AG04449 (cell line): ENCODE measurements at places on chromosomes 13 and 19.

GRCh38 chr19:36140304-36141038 lies 605 bp downstream of the CAPNS1 start:
- no peak for DNase-seq

GRCh38 chr19:9128171-9128570 lies 1.4 kb upstream of the OR7G3 start:
- no peak for DNase-seq

DNA sequence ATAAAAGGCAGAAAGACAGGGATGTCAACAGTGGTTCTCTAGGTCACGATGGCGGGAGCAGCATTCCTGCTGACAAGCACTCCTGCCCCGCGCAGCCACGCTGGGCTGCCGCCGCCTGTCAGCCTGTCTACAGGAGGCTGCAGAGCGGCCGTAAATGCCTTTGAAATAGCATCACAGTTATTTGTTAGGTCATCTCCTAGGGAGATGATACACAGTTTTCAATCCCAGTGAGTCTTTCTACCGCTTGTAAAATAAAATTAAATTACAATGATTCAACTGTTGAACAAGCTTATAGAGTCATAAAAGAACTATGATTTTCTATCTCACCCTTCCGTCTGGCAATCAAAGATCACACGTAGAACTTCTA lies 7.3 kb upstream of the SLC7A9 start:
- peak; percentile 53 for DNase-seq

GRCh38 chr13:66933994-66934393 lies 296.1 kb downstream of the PCDH9 start:
- no peak for DNase-seq

DNA sequence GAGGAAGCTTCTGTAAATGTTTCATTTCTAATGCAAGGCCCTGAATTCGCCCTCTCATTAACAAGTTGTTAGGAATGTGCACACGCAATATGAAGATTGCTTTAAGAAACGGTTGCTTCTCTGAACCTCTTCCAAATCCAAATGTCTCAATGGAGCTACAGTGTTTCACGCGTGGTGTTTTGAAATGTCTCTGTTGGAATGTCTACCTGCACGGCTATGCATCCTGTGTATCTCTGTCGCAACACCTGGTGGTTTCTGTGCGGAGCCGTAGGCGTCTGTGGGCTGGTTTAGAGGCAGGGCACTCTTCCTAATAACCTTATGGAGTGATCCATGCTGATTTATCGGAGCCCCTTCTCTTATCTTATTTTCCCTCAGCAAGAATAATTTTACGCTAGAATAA lies 1584.2 kb upstream of the SLC10A2 start:
- no peak for DNase-seq

GRCh38 chr19:14507704-14508542 lies 10.3 kb downstream of the DNAJB1 start:
- DNase-seq: no peak

GRCh38 chr19:30224689-30225606 lies 147.2 kb upstream of the ZNF536 start:
- no peak for DNase-seq

GRCh38 chr13:21032656-21033055 lies 28.7 kb downstream of the LATS2 start:
- no peak for DNase-seq

GRCh38 chr13:44840131-44840530 lies 149.1 kb downstream of the NUFIP1 start:
- DNase-seq: no peak

DNA sequence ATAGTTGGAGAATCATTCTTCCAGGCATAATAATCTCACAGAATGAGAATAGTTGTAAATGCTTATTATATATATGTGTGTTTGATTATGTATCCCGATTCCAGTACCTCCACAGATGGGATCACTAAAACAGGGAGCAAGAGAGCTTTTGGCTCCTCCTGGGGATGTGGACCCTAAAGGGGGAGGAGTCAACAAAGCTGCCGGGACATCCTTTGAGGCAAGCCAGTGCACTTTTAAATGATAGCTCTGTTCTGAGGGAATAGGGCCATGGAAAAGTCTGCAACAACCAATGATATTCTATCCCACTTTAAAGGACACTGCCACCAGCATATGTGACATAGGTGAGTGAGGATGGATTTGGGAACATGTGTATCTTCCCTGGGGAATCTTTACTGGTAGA lies 40.8 kb downstream of the SLITRK5 start:
- no peak for DNase-seq

GRCh38 chr13:36559375-36559774 lies 114.4 kb upstream of the SERTM1 start:
- DNase-seq: no peak

DNA sequence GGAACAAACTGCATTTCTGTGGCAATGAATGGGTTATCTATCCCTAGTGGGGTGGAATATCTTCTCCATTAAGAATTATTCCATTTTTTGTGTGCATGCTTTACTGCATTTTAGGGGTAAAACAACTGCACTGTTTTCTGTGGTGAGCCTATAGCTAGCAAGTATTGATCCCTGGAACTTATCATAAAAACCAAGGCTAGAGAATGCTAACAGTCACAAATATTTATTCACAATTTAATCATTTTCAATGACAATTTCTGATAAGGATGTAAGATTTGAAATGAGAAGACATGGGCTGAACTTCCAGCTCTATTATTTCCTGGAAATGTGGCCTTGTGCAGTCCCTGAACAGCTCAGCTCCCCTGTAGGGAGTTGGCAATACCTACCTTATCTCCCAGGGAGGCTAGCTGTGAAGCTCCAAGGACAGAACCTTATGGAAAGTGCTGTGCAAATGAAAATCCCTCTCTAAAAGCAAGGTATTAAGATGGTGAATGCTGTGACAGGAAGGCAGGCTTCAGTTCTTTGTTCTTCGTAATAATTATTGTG lies 51.5 kb upstream of the FAM216B start:
- DNase-seq: no peak

GRCh38 chr19:3508771-3509535 lies 2.8 kb downstream of the FZR1 start:
- no peak for DNase-seq

GRCh38 chr13:24894972-24895300 lies 131.0 kb downstream of the RNF17 start:
- DNase-seq: no peak

GRCh38 chr19:5480427-5480836 lies 25.2 kb downstream of the ZNRF4 start:
- DNase-seq: no peak

- no peak for DNase-seq
These were observed 521.2 kb upstream of the NBEA start for GRCh38 chr13:34420702-34421346.

DNA sequence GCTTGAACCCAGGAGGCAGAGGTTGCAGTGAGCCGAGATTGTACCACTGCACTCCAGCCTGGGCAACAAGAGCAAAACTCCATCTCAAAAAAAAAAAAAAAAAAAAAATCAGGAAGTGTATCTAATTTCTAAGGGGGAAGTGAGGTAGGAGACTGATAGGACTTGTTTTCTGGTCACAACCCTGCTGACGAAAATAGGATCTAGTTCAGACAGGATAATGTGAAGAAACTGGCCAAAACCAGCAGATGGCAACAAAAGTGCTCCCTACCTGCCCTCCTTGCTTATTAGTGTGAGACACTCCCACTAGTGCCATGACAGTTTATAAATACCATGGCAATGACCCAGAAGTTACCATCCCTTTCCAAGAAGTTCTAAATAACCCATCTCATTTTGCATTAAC lies 36.0 kb upstream of the KPNA3 start:
- DNase-seq: no peak

- peak; percentile 52 for DNase-seq
These were observed 75.8 kb upstream of the MAB21L1 start for GRCh38 chr13:35552172-35552844.

- no peak for DNase-seq
These were observed 815.9 kb upstream of the KLHL1 start for GRCh38 chr13:70923863-70924752.

DNA sequence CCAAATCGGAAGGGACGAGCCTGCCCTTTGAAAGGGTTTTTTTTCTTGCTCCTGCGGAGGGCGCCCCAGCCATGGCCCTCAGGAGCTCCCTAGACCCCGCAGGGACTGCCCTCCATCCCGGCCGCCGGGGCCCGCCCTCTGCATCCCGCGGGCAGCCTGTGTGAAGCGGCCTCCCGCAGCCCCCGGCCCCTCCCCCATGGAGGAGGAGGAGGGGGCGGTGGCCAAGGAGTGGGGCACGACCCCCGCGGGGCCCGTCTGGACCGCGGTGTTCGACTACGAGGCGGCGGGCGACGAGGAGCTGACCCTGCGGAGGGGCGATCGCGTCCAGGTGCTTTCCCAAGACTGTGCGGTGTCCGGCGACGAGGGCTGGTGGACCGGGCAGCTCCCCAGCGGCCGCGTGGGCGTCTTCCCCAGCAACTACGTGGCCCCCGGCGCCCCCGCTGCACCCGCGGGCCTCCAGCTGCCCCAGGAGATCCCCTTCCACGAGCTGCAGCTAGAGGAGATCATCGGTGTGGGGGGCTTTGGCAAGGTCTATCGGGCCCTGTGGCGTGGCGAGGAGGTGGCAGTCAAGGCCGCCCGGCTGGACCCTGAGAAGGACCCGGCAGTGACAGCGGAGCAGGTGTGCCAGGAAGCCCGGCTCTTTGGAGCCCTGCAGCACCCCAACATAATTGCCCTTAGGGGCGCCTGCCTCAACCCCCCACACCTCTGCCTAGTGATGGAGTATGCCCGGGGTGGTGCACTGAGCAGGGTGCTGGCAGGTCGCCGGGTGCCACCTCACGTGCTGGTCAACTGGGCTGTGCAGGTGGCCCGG lies 815 bp downstream of the MAP3K10 start:
- DNase-seq: no peak

- DNase-seq: no peak
These were observed 7.9 kb upstream of the RASA3 start for GRCh38 chr13:114140131-114140905.

DNA sequence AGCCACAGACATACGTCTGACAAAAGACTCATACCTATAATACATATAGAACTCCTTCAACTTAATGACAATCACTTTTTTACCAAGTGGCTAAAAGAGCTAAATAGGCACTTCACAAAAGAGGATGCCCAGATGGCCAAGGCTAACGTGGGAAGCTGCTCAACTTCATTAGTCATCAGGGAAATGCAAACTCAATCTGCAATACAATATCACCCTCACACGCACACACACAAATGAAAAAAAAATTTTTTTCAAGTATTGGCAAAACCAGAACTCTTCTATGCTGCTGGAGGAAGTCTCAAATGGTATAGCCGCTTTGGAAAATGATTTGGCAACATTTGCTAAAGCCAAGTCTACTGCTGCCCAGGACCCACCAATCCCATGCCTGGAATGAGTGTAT lies 14.6 kb upstream of the DNMT1 start:
- DNase-seq: no peak

DNA sequence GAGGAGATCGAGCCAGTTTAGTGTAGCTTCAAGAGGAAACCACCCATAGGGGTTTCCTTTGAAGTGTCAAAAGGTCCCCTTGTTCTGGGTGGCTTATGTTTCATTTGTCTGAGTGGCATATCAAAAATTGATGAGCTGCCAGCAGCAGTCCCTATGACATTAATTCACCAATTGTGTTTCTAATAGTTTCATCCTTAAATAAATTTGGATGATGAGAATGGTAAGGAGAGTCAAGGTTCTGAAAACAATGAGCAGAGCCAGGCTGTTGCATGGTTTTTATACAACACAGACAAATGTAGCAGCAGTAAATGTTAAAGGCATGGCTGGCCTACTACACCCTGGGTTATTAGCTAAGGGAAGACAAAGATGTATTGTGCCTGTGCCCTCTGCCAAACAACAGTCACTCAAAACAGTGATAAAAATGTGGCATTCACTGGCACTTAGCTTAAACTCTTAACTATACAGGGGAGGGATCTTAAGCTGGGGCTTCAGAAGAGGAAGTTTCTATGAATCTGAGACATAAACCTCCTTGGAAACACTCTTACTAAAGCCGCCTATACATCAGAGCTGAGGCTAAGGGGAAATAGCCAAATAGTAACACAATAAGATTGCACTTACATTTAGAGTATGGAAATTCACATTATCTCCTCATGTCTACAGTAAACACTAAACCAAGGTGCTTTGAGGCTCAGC lies 200.5 kb downstream of the POU4F1 start:
- DNase-seq: no peak

DNA sequence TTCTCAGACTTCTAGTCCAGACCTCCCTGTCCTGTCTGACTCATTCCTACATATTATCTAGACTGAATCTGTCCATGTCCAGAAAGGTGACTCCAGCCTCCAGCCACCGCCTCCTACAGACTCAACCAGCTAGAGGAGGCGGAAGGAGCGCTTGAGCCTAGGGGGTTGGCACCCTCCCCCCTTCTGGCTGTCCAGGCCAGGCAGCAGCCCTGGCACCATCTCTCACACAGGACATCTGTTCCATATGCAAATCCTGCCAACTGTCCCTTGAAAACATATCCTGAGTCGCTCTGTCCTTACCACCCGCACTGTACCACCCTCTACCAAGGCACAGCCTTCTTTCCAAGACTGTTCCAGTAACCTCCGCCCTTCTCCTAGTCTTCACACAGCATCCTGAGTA lies 150.7 kb upstream of the WASF3 start:
- no peak for DNase-seq

DNA sequence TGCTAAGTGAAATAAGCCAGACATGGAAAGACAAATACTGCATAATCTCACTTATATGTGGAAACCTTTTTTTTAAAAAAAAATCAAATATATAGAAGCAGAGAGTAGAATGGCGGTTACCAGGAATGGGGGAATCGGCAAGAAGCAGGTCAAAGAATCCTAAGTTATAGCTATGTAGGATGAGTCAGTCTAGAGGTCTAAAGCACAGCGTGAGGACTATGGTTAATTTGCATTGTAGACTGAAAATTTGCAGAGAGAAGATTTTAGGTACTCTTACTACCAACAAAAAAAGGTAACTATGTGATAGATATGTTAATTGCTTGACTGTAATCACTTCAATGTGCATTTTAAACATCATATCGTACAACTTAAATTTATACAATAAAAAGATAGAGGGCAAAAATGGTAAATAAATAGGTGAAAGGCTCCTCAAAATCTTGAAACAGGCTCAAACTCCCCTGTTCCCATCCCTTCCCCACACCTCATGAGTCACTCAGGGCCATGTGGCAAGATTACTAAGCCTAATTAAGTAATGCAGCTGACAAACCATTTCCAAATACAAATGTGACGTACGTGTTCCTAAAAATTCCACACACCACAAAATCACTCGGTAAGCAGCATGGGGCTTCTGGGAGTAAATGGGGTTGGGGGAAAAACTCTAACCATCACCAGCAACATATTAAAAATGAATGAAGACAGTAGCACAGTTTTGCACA lies 159.0 kb downstream of the USP12 start:
- DNase-seq: peak; percentile 33

DNA sequence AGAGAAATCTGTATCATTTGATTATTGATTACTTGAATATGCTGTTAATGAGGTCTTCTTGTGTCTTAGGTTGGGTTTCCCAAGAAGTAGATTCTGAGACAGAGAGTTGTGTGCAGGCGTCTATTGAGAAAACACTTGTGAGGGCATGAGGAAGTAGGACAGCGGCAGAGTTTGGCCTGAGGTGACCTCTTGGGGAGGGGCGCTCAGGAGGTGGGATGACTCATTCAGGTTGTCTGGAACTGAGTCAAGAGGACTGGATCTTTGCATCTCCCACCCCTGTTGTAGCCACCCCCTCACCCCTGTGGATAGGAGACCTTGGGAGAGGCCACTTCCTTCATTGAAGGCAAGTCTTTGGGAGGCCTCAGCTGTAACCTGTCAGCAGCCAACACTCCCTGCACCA lies 35.2 kb upstream of the WDFY2 start:
- DNase-seq: no peak
